ENCODE measurements at places on chromosomes 2 and 18.

GRCh38 chr2:128341621-128342020 is 23.0 kb upstream of the HS6ST1 start:
- DNase-seq = no peak

- no peak for DNase-seq
Measured at GRCh38 chr18:45171679-45172191, 443.5 kb upstream of the SLC14A2 start.

- no peak for DNase-seq
Measured at GRCh38 chr2:138202762-138203161, 238.5 kb downstream of the HNMT start.

GRCh38 chr2:124725187-124725586 is 700.1 kb downstream of the CNTNAP5 start:
- no peak for DNase-seq

- no peak for DNase-seq
Measured at GRCh38 chr2:60586081-60586480, 32.6 kb upstream of the BCL11A start.

DNA sequence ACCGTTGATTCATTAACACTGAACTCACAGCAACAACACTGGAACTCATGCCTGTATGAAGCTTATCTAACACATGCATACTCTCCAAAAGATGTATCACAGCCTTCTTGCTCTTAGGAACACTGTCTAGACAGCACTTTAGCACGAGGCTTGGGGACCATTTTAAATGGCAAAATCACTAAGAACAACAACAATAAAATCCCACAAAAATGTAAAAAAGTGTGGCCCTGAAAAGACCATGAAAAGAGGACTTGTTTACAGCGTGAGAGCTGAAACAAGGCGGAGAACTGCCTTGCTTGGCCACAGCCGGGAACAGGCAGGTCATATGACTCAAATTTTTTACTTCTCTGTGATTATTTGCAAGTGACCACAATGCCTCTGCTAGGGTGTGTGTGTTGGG is 48.1 kb downstream of the CHN1 start:
- no peak for DNase-seq

- DNase-seq = no peak
Measured at GRCh38 chr2:64910972-64911433, 78.2 kb upstream of the SLC1A4 start.

DNA sequence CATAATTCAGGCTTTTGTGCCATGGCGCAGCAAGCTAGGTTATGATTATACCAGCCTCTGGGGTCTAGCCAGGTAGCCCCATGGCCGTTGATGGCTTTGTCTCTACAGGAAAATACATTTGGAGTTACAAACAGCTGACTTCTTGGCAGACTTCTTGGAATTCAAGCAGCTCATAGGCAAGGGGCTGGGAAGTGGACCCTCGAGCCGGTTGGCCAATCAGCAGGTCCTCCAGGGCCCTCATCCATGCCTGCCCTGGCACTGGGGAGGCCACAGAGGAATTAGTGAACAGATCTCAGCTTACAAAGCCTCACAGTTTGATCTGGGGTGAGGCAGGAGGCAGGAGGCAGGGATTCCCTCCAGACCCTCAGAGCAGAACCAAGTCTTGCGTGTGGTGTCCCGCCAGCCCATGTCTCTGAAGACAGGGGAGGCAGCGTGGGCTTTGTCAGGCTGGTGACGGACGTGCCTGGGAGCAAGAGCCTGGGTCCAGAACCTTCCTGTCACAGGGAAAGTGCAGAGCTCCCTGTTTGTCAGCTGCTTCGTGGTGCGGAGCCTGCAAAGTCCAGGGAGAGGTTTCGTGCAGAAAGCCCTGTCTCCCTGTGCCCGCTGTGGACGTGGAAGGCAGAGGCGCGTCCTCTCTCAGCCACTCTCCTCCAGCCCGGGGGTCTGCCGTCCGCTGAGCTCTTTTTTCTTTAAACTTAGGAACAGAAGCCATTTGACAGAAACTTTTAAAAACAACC is 131.7 kb downstream of the KLHL29 start:
- DNase-seq = no peak

GRCh38 chr18:76662626-76663025 is 159.7 kb upstream of the ZNF236 start:
- no peak for DNase-seq

- DNase-seq = no peak
Measured at GRCh38 chr2:169031202-169031601, at the start of gene ABCB11. ABCB11 (minus strand) TSS chr2:169031324; CDS start chr2:169018125, 13,199 bp downstream.

DNA sequence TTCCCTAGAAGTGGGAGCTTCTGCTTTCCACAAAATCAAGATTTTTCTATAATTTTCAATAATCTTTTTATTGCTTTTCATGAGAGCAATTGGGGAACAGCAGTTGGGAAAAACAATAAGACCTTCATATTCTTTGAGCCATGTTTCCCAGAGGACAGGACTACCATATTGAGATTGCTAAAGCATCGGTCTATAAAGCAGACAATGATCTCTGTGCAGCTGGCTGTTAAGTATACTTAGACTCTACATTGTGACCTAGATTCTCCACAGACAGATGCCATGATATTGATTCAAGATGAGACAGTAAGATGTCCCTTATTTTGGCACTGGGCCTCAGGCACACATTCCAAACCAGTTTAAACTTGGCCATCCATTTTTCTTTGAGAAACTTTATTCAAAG is 1178.7 kb downstream of the SUCLG1 start:
- DNase-seq = no peak

- DNase-seq = no peak
Measured at GRCh38 chr2:100224988-100225710, 82.8 kb upstream of the AFF3 start.

DNA sequence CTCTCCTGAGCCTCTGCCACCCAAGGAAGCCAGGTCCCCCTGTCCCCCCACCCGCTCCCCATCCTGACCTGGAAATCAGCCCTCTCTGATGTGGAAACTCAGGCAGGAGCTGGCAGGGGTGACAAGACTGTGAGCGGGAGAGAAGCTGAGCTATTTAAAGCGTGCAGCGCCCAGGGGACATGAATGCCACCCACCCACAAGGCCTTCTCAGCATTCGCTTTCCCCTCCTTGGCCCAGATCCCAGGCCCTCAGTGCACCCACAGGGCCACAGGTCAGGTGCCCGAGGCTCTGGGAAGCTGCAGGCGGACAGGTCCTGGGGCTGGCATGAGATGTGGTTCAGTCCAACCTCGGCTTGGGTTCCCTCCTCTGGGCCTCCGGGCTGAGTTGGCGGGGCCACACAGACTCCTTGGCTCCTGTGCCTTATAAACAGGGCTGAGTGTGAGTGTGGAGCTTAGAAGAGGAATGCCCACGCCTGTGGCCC is 168.3 kb downstream of the SMAD7 start:
- DNase-seq = no peak

- no peak for DNase-seq
Measured at GRCh38 chr2:203016716-203017115, 2.0 kb downstream of the NBEAL1 start.

- no peak for DNase-seq
Measured at GRCh38 chr2:218274586-218274985, 4.3 kb downstream of the PNKD start.

GRCh38 chr18:23565916-23566547 is 20.3 kb downstream of the NPC1 start:
- DNase-seq = no peak

DNA sequence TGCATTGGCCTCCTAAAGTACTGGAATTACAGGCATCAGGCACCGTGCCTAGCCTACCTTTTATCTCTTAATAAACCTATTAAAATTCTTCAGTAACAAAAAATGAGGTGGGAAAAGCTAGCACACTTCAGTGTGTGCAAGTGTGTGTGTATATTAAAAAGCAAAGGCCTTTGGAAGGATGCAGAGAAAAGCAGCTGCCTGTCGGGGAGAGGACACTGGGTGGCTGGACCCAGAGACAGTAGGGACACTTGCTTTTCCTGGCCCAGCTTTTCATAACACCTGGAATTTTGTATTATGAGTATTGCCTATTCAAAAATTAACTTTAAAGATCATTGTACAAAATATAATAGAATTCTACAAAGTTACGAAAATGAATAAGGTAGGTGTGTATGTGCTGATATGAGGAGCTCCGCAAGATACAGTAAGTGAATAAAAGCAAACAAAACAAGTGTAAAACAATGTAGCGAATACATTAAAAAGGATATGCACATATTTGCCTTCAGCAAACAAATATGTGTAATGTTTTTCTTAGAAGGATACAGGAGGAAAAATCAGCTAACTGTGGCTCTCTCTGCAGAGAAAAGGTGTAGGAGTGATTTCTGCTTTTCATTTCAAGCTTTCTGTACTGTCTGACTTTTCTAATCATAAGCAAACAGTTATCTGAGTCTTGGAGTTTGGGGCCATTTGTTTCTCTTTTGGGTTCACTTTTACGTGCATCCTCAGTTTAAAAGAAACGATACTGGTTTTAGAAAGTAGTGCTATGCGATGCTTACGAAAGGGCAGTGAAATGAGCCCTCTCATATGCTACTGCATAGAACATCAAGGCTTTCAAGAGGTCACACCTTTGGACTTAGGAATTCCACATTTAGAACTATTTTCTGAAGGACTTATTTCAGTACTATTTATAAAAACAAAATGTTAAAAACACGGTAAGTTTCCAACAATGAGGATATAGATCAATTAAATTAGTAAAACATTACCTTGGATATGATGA is 70.8 kb downstream of the USP40 start:
- no peak for DNase-seq

- no peak for DNase-seq
Measured at GRCh38 chr2:73970141-73970803, 14.4 kb upstream of the TET3 start.

GRCh38 chr2:131093696-131094462 is 619 bp upstream of the FAM168B start:
- peak; percentile 7 for DNase-seq

GRCh38 chr18:63319383-63320122 is at the start of gene BCL2:
BCL2 (minus strand) TSS chr18:63319769.
- peak; percentile 72 for DNase-seq

DNA sequence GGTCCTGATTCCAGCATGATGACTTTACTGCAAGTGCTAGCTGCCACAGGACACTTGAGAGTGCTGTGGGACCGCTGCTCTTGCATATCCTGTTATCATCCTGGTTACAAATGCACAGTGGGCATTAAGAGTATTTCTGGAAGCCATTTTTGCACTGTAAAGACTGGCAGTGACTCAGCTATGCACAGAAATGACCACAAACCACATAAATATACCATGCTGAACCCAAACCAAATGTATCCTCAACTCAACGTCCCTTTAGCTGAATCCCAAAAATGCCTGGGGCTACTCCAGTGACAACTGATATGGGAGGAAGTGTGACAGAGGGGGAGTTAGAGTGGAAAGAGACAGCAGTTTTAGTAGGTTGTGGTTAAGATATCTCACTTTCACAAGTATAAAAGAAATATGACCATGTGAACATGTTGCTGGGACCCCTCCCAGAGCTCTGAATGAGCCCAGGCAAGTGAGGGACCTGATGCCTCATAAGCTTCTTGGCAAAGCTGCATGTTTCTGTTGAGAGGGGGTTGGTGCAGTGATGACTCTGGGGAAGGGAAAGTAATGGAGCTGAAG is 37.3 kb downstream of the RHBDD1 start:
- peak; percentile 29 for DNase-seq

DNA sequence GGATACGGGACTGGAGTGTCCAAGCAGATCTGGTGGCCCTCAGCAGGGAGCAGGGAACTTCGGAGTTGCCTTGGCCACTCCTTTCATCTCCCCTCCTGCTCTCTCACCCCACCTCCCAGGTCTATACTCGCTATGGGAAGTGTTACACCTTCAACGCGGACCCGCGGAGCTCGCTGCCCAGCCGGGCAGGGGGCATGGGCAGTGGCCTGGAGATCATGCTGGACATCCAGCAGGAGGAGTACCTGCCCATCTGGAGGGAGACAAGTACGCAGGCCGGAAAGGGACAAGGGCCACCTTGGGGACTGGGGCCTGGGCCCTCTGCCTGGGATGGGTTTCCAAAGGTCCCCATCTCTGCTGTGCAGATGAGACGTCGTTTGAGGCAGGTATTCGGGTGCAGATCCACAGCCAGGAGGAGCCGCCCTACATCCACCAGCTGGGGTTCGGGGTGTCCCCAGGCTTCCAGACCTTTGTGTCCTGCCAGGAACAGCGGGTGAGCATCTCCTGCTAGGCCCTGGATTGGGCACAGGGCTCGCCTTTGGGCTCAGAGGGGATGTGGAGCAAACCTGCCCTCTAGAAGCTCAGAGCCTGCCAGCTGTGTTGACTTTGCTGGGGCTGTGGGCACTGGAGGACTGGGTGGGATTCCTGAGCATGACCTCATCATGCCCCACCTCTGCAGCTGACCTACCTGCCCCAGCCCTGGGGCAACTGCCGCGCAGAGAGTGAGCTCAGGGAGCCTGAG is 11.8 kb downstream of the CHPF start:
- no peak for DNase-seq

DNA sequence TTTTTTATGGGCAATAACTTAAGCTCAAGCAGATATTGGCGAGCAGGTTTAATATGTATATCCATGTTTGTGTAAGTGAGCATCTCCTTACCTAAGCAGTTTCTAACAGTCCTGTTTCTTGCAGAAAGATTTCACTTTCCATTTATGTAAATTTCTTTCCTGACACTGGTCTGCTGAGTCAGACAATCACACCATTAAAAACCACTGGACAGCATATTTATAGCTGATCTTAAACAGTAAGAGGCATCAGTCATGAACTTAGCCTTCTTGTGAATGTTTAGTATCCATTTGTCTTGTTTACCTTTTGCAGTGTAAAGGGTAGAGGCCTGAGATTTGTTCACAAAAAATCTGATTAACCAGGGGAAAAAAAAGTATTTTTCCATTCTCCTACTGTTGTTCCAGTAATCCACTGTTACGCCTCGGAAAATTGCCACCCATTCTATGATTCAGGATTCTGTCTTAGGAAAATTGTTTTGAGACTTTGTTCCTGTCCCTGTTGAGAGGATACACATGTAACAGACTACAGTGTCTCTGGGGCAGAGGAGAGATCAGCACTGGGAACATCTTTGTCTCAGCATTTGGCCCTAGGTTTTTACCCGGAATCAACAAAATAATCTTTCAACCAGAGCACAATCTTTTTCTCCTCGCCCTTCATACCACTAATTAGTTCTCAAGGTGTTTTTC is 521.0 kb upstream of the NRP2 start:
- no peak for DNase-seq

DNA sequence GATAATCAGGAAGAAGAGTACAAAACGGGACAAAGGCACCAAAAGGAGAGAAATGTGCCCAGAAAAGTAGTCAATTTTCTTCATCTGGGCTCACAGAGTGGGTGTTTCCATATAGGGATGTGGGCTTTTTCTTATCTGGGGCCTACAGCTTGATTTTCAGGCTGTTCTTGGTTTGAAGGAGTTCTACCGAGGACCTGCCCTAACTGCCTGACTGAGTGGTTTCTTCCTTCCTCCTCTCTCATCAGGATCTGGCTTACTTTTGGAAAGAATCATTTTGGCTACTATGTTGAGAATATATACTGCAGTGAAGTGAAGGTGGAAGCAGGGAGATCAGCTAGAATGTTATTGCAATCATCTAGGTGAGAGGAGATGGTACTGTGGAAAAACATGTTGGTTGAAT is 316.7 kb downstream of the LRP1B start:
- no peak for DNase-seq
